ENCODE measurements at places on chromosomes 7 and 10.

- no peak for DNase-seq
Measured at GRCh38 chr7:116153050-116153449, 57.3 kb upstream of the TES start.

DNA sequence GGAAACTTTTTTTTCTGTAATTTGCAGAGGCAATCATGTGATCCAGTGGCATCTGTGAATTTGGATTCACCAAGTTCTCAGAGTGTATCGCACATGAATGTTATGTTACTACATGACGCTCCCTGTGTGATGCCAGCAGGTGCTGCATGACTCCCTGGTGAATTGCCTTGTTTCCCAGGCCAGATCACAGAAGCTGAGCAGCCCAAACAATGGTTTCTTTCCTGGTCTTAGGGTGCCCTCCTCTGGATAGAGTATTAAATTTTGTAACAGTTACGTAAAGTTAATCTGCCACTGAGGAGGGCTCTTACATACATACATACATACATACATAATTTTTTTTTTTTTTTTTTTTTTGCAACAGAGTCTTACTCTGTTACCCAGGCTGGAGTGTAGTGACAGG lies 3.6 kb downstream of the ZSCAN21 start:
- DNase-seq: no peak

- no peak for DNase-seq
Measured at GRCh38 chr7:4091767-4092166, 590.3 kb upstream of the FOXK1 start.

- DNase-seq: no peak
Measured at GRCh38 chr7:101164071-101164840, 1.1 kb downstream of the VGF start.

GRCh38 chr10:94725871-94726270 lies 36.6 kb upstream of the CYP2C19 start:
- DNase-seq: no peak

- DNase-seq: no peak
Measured at GRCh38 chr10:90915766-90916075, 5.2 kb downstream of the ANKRD1 start.

- no peak for DNase-seq
Measured at GRCh38 chr7:133650069-133650468, 397.2 kb downstream of the EXOC4 start.

GRCh38 chr10:27658788-27659187 lies 86.8 kb downstream of the MKX start:
- no peak for DNase-seq

DNA sequence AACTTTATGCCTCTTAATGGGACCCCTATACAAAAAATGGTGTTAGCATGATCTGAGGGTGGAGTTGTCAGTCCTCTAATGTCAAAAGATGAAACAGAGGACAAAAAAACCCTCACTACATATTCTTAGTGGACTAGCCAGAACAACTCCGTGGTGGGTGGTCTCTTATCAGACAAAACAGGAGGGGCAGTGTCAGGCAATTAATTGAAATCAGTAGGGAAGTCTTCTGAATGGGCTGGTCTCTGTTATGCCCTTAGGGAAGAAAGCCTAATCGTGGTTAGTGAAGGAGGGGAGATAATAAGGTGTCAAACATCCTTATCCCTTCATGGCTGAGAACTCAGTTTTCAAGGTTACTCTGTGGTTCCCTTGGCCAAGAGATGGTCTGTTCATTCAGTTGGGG lies 909.4 kb downstream of the GRID1 start:
- DNase-seq: no peak
